ENCODE measurements at places on chromosomes 4 and X.
A peak's percentile ranks its signal among the peaks of the same experiment; 100 is the strongest.

GRCh38 chrX:28787206-28787605 lies 200.0 kb downstream of the IL1RAPL1 start:
- no peak for DNase-seq

GRCh38 chrX:128396601-128397000 lies 344.4 kb upstream of the ACTRT1 start:
- DNase-seq = no peak

DNA sequence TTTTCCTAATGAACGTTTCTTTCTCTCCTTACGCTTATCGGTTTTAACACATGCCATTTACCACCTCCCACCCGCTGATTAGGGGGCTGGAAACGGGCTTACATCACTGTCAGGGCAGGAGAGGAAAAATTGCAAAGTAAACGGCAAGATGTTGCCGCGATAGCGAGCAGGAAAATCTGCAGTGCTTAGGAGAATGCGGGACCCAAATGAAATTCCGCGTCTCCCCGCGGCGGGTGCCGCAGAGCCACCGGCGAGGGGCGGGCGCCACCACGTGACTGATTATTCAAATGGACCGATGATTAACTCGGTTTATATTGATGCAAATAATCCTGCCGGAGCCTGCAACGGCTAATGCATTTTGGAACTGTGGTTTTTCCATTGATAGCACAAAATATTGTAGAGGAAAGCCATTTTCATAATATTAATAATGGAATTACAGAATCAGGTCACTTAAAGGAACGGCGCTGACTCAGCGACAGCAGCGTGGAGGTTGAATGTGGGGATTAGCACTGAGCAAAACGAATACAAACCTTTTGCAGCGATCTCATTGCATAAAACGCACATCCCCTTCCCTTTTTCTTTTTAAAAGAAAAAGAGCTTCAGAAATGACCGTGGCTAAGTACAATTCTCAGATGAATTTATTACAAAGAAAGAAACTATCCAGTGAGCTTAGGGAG lies 224.2 kb downstream of the STIM2 start:
- peak; percentile 50 for DNase-seq

- no peak for DNase-seq
These were observed 41.5 kb downstream of the GPM6A start for GRCh38 chr4:175770555-175770954.

DNA sequence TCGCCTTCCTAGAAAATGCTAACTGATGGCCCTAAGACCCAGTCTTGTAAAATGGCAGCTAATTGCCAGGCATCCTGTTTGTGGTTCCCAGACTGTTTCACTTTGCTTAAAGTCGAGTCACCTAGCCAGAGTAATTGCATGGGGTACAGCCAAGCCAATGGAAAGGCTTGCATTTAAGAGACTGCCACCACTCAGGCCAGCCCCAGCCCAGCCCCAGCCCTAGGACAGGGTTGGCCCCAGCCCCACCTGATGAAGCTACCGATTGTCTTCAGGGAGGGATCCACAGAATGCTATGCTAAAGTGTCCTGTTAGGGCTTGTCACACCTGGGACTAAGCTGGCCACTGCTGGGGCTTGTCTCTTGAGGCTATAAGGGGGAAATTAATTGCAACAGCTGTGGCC lies 194.6 kb upstream of the KLF3 start:
- DNase-seq = no peak

GRCh38 chr4:38316045-38316444 lies 348.0 kb upstream of the KLF3 start:
- DNase-seq = no peak

GRCh38 chr4:75036046-75036830 lies 103.3 kb downstream of the PARM1 start:
- no peak for DNase-seq

DNA sequence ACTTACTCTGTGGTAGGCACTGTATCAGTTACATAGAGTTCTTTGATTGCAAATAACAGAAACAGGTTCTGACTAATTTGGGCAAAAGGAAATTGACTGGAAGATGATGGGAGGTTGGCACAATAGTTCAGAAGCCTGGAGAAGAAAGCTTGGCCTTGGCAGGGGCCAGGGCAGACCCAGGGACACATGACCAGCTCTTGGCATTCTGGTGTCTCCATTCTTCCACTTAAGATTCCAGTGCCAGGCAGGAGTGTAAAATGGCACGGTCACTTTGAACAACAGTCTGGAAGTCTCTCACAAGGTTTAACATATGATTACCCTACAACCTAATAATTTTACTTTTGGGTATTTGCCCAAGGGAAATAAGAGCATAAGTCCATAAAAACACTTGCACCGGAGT lies 175.9 kb downstream of the BCOR start:
- DNase-seq = no peak

DNA sequence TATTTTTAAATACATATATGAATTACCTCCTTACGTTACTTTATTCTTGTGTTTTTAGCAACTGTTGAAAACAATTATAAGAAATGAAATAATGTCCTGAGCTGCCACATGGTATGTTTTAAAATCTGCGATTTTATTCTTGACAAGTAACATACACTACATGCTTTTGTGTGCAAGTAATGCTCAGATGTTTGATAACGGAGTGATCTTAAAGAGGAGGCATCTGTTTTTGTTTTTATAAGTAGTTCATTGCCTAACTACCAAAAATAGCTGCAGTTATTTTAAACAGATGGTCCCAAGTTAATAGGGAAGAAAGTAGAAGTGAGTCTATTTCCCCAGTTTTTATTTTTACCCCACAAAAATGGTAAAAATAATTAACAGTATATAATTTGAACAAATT lies 55.2 kb downstream of the GAB1 start:
- no peak for DNase-seq

DNA sequence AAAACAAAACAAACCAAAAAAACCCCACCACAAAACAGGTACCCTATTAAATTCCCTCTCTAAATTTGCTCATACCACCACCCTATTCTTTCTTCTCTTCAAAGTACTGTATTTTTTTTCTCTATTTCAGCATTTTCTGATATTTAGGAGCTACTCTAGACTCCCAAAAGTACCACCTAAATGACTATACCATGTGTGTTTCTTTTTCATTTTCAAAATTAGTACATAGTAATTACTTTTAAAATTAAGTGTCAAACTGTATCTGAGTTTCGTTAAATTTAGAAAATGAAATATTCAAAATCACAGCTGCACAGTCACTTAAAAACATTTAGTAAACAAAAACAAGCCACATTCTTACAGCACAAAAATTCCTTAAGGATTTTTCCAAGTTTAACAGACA lies 161.7 kb downstream of the FBXW7 start:
- DNase-seq = no peak

- no peak for DNase-seq
These were observed 47.5 kb upstream of the SCRG1 start for GRCh38 chr4:173446416-173446815.

DNA sequence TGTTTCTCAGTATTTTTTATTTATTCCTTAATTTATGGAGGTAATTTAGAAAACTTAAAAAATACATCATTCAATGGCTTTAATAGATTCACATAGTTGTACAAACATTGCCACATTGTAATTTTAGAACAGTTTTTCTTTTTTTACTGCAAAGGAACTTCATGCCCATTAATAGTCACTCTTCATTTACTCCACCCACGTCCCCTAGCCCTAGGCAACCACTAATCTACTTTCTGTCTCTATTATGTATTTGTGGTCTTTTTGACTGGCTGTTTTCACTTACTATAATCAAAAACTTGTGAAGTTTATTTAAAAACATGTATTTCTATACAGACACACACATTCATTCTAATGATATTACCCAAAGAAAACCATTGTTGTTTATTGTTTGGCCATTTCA lies 664.8 kb downstream of the GRID2 start:
- DNase-seq = no peak

DNA sequence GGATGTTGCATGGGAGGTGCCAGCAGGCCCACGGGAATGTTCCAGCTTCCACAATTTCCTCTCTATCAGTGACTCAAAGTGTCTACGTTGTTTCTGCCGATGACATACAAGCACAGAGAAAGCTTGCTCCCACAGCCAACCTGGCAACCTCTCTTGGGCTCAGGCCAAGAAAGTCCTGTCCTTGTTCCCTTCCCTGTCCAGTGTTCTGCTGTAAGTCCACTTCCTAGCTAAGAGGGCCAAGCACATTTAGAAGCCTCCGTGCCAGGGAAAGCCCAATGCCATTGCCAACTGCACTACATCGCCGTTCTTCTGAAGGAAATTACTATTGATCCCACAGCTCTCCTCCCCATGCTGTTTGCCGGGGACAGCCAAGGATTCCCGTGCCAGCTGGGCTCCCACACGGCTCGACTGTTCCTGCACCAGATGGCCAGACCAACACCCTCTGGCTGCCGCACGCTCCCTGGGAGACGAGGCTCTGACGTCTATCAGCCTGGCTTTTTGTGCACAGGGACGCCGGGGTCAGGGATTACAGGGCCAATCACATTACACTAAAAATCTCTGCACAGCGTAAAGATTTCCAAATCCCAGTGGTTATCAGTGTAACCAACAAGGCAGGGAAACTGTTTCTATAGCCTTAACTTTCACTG lies 284.0 kb downstream of the BCOR start:
- DNase-seq = no peak

- DNase-seq = no peak
These were observed 26.3 kb downstream of the MGARP start for GRCh38 chr4:139253713-139254112.

DNA sequence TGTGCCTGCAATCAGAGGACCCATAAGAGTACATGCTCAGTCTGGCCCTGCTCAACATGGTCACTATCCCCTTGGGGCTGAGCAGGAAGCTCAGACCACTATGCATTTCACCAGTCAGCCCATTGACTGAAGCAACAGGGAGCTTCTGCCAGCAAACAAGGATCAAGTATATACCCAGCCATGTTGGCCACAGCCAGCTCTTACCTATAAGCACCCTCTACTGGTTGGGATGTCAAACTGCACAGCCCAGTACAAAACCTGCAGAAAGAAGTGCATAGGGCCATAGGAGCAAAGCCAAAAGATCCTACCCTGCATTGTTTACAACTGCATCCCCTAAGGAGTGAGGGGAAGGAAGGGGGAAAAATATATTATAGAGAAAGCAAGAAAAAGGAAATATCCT lies 214.4 kb upstream of the CPEB2 start:
- DNase-seq = no peak

DNA sequence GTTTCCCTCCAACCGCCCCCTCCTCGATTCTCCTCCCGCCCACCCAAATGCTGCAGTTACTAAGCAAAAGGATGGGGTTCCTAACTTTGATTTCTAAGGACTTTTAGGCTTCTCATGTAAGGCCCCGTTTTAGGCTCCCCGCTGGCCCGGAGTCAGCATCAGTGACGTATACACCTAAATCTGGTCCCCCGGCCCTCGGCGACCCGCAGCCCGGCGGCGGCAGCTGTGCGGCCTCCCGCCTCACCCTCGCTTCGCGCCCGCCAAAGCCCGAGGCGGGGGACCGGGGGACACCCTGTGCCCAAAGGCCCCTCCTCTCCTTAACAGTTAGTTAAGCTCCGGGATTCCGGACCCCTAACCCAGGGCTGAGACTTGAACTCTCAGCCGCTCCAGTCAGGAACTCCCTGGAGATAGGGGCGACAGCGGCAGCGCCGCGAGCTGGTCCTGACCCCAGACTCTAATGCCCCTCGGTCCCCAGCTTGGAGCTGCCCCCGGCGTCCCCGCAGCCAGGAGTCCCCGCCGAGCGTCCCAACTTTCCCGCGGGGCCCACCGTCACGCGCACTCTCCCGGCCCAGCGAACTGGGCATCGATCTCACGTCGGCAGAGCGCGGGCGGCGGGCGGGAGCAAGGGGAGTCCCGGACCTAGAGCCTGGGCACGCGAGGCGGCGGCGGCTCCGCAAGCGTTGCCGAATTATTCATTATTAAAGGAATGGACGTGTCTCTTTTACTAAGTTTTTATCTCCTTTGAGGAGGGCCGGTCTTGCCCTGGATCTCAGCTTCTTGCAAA lies 1.5 kb upstream of the NR3C2 start:
- no peak for DNase-seq

- no peak for DNase-seq
These were observed 193.7 kb downstream of the PPP3CA start for GRCh38 chr4:101153653-101154052.

DNA sequence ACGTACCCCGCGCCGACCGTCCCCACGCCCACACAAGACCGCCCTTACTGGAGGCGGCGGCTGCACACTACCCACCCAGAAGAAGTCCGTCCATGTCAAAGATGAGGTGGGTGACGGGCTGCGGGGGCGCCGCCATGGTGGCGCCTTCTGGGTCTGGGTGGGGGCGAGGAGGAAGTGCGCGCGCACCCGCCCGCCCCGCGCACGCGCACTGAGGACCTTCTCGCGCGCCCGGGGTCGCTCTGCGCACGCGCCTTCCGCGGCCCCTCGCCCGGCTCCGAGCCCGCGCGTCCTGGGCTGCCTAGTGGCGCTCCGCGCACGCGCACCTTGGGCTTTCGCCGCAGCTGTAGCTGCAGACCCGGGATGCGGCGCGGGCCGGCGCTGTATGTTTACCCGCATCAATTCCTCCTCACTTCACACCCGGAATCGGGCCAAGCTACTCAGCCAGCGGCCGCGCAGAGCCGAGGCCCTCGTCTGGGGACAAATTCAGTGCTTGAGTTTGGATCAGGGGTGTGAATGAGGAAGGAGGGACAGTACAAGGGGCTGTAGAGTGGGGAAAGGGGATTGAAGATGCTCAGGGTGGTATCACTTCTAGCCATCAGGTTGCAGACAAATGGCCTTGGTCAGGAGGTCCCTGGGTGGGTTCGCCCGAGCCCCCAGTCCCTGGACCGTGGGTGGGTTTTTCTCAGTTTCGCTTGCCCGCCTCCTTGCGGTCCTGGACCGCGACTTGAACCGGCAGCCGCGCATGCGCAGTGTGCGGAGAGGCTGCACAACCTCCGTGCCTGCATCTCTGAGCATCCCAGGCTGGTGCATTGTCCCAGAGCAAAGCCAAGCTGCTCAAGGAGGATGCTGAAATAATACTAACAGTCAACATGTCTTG lies at the start of gene PUDP:
PUDP (minus strand) TSS at position 176 of the 877 bp plus-strand sequence; CDS start at position 136, 40 bp downstream.
- peak; percentile 77 for DNase-seq

- DNase-seq = no peak
These were observed 9.3 kb downstream of the ZNF81 start for GRCh38 chrX:47846040-47846439.

DNA sequence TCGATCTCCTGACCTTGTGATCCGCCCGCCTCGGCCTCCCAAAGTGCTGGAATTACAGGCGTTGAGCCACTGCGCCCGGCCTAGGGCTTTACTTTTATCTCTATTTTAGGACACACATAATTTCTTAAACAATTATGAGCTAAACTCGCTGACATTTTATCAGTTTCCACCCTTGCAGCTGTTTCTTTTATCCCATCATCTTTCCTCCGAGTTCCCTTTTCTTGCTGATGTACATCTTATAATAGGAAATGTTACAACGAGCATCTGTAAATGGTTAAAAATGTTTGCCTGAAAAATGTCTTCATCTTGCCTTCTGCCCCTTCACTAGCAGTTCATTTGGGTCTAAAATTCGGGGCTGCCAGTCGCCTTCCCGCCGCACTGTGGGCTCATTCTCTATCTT lies 41.2 kb downstream of the ZFYVE28 start:
- DNase-seq = no peak

- DNase-seq = peak; percentile 5
These were observed 207.5 kb downstream of the CHRDL1 start for GRCh38 chrX:110588164-110588563.

All from NCI-H774 (cell line).